ENCODE measurements at places on chromosomes 1 and 21. TPM values are rescaled to one million over a fixed set of nuclear protein-coding genes. Genes with fewer than 3 reads are reported as not detected.

GRCh38 chr1:16498573-16499413 is 15.3 kb downstream of the RNU1-1 start:
- peak overlapping the region; percentile 82 for H3K4me3 ChIP-seq
- no peaks in the 10 kb centered on the region for H3K27me3 ChIP-seq
- H3K4me1 ChIP-seq = peaks cover 23% of the 10 kb centered on the region
- peak overlapping the region; percentile 54 for H3K27ac ChIP-seq
- H3K36me3 ChIP-seq = no peaks in the 10 kb centered on the region

CCDC181 gene
- total RNA-seq = not detected

SIM2 gene
- 0.19 TPM for total RNA-seq

DNA sequence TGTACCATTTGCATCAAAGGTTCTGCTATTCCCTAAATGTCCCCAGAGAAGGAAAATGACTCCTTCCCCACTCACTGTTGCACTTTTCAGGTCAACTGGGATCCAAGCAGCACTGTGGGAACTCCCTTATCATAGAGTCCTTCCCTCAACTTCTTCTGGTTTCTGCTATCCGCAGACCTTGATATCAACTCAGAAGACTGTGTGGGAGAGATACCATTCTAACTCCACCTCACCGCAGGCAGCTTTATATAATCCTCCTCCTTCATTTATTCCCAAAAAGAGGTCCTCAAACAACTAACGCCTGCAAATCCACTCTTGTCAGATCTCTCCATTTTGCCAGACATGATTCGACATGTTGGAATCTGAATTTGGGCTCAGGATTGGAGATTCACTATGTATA is 27.3 kb downstream of the LHX9 start:
- H3K4me1 ChIP-seq = peaks cover 15% of the 10 kb centered on the region
- DNase-seq = no peak
- no peaks in the 10 kb centered on the region for H3K36me3 ChIP-seq

GRCh38 chr1:108843390-108844137 is 13.3 kb downstream of the AKNAD1 start:
- H3K36me3 ChIP-seq = no peaks in the 10 kb centered on the region
- H3K27me3 ChIP-seq = peaks cover 10% of the 10 kb centered on the region
- no peak for DNase-seq
- H3K27ac ChIP-seq = no peak overlapping the region

GRCh38 chr1:19319196-19319595 is 7.1 kb downstream of the SLC66A1 start:
- no peak for DNase-seq
- H3K4me1 ChIP-seq = peaks cover 14% of the 10 kb centered on the region
- H3K36me3 ChIP-seq = no peaks in the 10 kb centered on the region
- H3K4me3 ChIP-seq = no peak overlapping the region
- no peak overlapping the region for H3K27ac ChIP-seq

HSF2BP gene
- total RNA-seq = 0.72 TPM

RAP1GAP gene
- 0.17 TPM for total RNA-seq

DNA sequence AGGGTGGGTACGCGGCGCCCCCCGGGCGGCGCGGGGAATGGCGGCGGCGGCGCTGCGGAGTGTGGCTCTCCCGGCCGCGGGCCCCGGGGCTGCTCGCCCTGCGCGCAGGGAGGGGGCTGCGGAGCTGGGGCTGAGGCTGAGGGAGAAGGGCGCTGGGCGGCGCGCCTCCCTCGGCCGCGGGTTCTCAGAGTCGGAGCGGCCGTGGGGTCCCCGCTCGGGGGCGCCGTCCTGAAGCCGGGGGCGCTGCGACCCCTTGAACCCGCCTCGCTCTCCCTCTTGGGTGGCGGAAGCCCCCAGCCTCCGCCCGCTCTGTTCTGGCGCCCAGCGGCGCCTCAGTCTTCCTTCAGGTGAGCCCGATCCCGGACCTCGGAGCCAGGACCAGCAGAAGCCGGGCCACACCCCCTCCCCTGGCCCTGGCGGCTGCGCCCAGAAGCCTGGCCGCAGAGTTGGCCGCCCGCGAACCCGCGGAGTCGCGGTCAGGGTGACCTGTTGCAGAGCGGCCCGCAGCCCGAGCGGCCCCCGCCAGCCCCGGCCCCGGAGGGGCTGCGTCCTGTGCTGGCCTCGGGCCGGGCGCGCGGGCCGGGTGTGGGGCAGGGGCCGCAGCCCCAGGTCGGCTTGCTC is 532 bp downstream of the RALGPS2 start:
- H3K36me3 ChIP-seq = no peaks in the 10 kb centered on the region
- H3K4me3 ChIP-seq = peak overlapping the region; percentile 77
- H3K4me1 ChIP-seq = peaks cover 13% of the 10 kb centered on the region

DNA sequence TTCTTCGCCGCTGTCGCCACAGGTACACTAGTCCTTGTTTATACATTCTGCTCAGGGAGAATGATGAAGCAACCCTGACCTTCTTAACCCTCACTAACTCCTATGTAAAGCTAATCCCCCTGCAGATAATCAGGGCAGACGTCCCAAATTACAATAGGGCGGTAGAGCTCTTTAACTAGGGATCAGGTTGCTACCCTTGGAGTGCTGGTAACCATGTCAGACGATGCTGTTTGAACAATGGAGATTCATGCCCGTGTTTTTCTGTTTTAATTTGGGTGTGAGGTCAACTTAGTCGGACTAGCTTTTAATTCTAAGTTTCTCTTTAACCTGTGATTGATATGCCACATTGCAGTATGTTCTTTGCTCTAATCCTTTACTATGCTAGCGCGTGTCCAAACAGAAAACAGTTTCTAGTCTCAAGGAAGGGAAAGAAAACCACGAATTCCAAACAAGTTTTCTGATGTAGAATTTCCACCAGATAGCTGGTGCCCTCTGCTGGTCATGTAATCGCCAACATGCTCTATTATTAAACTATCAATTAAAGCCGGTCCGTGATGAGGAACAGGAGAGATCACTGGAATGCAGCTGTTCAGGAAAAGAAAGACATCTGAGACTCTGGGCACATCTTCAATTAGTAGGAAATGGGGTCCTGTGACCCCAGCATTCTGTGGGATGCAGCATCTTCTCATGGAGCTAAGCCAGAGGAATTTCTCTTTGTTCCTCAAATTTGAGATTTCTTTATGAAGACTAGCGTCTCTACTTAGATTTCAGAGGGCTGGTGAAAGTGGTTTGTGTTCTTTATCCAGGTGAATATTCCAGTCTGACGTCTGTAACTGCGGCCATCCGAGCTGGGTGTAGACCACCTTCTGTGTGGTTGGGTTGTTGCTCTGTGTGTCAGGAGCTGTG is 18.3 kb upstream of the VAMP3 start:
- DNase-seq = peak; percentile 51
- peaks cover 24% of the 10 kb centered on the region for H3K4me1 ChIP-seq
- no peak overlapping the region for H3K27ac ChIP-seq
- peaks cover 19% of the 10 kb centered on the region for H3K27me3 ChIP-seq
- H3K36me3 ChIP-seq = no peaks in the 10 kb centered on the region

KCNQ4 gene
- 0.23 TPM for total RNA-seq
